ENCODE measurements at places on chromosomes 12 and 14.
A peak's percentile ranks its signal among the peaks of the same experiment; 100 is the strongest.

DNA sequence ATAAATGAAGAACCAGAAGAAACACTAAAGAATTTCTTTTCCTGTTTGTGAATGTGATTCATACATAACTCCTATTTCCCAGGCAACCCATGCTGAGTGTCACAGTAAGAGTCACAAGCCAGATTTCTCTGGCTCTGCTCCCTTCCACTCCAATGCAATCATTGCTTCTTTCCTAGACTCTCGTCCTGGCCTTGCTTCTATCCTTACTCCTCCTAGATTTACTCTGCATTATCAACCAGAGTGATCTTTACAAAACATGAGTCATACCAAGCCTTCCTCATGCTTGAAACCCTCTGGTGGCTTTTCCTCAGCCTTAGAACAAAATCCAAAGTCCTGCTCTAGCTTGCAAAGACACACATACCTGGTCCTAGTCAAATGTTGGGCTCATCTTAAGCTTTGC, 13.3 kb downstream of the IL22 start:
- DNase-seq, result no peak

DNA sequence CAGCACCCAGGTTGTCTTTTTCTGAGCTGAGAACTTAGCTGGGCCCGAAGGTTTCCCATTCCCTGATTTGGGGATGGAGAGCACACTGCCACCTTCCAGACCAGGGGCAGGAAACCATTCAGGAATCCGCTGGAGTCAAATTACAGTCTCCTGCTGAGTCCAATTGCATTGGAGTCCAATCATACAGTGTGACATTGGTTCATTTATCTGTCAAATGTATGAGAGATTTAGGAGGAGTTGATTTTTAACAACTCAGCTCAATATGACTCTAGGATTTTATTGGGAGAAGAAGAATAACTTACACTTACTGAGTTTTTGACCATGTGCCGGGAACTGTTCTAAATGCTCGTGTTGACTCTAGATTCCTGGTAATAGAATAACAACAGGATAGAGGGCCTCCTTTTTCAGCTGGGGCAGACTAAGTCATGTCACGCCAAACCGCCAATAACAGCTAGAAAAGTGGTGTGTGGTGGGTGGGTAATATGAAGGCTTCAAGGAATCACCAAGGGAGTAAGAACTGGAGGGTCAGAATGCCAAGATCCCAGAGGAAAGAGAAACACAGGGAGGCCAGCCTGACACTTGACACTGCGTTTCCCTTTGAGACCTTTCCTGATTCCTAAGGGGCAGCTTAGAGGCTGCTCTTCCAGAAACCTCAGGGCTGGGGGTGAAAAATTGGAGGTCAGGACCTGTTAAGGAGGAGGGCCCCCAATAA, 11.5 kb downstream of the SYNDIG1L start:
- peak; percentile 68 for DNase-seq

- no peak for DNase-seq
Observed at GRCh38 chr14:74525361-74525851, 31.8 kb downstream of the ISCA2 start.

DNA sequence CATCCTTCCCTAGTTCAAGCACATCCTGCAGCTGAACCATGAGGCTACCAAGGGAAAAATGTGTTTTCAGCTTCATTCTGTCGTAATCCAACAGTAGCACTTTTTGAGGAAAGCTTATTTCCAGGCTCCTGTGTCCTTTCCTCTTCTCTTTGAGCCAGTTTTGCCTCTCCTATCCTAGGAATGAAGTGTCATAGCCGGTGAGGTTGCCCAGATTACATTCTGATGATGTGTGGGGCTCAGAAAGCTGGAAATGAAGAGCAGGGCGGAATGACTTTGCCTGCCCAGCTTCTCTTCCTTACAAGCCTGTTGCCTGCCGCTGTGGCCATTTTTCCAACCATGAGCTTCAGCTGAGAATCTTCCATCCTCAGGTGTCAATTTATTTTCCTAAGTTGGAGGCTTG, 381.8 kb downstream of the NUAK1 start:
- DNase-seq, result no peak

DNA sequence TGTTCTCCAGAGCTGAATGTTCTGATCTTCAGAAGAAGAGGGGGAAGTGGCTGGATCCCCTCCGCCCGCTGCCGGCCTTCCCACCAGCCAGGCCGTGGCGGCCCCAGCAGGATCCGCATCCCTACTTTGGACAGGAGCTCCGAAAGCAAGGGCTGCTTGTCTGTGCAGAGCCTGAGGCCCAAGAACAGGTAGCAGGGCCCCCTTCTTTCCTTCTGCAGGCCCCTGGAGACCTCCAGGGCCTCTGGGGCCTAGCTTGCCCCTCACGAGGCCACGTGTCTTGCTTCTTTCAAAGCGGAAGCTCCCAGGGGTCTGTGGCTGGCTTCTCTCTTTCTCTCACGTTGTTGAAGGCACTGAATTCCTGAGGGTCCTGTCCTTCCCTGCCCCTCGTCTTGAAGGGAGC, 13.2 kb downstream of the PGF start:
- no peak for DNase-seq

GRCh38 chr14:101556566-101557320, 4.6 kb upstream of the DIO3 start:
- DNase-seq, result no peak

DNA sequence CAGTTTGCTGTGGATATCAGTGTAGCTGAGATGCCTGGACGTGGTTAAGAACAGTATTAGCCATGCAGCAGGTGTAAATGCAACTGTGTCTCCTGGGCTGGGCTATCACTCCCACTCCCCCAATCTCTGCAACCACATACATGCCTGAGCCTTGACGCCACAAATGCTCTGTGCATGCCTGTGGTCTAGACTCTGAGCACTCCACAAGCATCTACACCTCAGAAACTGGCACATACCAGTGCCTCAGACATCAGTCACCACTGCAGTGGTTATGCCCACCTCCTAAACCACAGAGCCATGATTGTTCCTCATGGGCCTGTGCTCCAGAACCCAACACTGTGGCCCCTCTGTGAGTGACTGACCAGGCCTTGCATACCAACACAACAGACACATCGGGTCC, 226.8 kb upstream of the ALG10 start:
- DNase-seq, result no peak

- DNase-seq, result no peak
Observed at GRCh38 chr14:101962503-101962874, 1.9 kb upstream of the DYNC1H1 start.

DNA sequence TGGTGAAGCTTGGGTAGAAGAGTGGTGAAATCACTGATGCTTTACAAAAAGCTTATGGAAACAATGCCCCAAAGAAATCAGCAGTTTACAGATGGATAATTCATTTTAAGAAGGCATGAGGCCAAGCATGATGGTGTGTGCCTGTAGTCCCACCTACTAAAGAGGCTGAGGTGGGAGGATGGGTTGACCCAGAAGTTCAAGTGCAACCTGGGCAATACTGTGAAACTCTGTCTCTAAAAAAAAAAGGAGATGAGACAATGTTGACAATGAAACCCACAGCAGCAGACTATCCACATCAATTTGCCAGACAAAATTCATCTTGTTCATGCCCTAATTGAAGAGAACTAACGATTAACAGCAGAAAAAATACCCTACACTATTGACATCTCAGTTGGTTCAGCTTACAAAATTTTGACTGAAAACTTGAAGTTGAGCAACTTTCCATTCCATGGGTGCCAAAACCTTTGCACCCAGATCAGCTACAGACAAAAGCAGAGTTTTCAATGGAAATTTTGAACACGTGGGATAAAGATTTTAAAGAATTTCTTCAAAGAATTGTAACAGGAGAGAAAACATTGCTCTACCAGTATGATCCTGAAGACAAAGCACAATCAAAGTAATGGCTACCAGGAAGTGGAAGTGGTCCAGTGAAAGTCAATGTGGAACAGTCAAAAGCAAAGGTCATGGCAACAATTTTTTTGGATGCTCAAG, 26.7 kb downstream of the BTG1 start:
- no peak for DNase-seq

DNA sequence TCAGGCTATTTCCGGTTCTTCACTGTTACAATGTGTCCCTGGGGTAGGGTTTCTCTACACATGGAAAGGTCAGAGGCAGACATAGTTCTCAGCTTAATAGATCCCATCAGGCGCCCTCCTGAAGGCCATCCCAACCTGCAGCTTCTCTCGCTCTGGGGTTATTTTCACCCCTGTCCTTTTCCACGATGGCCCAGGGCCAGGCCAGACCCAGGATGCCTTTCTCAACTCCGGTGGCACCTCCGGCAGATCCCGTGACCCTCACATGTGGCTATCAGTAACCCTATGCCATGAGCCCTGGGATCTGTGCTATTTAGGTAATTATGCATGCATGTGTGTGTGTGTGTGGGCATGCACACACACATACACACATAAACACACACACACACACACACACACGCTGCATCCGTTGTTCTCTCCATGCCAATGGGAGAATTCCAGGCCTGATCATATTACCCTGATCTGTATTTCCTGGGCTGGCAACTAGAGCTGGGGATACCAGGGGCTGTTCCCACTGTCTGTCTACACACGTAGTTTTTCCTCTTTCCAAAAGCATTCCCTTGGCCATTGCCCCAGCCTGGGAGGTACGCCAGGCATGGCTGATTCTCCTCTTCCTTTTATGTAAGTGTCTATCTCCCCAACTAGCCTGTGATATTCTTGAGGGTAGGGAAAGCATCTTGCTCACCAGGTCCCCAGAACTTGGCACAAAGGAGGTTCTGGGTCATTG, 51.2 kb upstream of the NOS1 start:
- no peak for DNase-seq

DNA sequence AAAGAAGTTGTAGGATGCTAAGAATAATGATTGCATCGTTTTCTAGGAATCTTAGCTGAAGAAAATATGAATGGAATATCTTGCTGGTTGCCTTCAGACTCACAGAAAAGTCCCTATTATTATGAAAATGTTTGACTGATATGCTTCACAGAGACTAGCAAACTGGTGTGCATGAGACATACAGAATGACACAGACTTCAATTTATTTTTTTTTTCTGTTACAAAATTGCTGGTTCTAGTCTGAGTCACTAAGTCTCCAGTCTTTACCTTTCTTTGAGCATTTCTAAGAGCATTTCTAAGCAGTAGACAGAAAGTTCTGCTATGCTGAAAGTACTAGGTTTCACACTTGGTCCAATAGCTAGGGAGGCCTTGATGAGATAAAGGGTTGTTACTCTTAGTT, 377.6 kb upstream of the ATP2B1 start:
- DNase-seq, result no peak

DNA sequence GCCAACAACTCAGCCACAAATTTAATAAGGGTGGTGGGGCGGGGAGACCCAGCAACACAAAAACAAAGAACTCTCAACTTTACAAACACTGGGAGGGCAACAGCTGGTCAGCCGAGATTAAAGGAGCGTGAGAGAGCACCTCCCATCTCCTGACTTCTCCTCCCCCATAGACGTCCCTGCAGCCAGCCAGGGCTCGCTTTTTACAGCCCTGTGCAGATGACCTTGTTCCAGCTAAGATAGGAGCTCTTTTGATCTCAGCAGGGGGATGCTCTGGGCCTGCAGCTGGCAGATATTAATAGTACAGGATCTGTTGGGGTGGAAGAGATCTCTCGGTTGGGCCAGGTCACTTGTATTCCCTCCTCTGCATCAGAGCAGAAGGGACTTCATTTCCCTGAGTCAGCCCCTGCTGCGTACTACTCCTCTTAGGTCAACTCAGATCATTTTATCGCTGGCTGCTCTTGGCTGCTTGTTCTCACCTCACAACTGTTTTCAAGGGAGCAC, 475.8 kb downstream of the RAD51B start:
- DNase-seq, result no peak

- DNase-seq, result no peak
Observed at GRCh38 chr14:46488374-46488773, 163.2 kb downstream of the RPL10L start.

DNA sequence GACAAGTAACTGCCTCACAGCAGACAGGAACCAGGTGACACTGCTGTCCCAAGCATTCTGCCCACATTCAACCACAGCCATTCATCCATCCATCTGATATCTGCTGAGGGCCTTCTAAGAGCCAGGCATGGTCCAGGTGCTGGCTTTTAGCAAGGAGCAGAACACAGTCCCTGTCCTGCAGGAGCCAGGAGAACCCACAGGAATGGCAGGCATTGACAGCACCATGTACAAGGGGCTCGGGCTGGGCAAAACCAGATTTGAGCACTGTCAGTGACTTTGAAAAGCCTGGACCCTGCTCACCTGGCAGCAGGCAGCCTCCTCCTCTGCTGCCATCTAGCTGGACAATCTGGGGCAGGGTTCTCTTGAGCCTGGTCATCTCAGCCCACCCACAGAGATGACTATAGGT, 137.0 kb downstream of the ZFP36L1 start:
- DNase-seq, result no peak

GRCh38 chr14:61670576-61670975, 24.7 kb upstream of the HIF1A start:
- no peak for DNase-seq

DNA sequence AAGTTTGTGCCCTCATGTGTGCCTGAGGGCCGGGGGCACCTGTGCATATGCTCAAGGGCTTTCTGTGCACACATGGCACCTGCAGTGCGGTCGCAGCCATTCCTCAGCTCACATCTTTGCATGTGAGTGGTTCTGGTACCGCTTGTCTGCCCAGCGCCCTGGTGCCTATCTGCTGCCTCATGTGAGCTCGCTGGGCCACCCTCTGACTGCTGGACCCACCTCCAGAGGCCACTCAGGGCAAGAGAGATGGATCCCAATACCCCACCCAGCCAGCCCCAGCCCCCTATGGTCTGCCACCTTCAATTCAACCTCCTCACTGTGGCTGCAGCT, 5.4 kb upstream of the AMN start:
- DNase-seq, result no peak

DNA sequence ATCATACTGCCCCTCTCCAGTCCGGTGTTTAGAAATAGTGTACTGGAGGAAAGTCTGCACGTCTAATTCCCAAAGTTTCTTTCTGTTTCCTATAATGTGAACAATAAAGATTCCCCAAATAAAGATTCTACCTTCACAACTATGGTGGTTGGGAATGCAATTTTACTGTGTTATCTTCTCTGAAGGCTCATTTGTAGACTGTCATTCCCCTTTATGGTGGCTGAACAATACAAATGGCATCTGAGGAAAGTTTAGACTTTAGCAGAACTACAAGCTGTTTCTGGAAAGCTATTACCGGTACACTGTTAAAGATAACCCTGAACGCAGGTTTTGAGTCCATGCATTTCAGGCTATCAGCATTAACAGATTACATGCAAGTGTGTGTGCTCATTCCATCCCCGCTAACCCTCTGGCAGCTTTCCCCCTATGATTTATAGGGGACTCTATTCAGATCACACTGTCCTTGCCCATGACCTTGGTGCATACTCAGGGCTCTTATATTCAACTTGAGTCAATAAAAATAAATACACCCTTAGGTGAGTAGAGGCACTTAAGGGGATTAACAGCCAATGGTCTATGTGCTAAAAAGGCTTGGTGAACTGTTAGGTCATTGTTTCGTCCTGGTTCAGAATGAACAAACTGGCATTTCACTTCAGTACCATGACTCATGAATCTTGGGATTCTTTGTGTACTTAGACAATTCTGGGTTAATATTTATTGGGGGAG, 60.7 kb upstream of the PYGL start:
- DNase-seq, result no peak

DNA sequence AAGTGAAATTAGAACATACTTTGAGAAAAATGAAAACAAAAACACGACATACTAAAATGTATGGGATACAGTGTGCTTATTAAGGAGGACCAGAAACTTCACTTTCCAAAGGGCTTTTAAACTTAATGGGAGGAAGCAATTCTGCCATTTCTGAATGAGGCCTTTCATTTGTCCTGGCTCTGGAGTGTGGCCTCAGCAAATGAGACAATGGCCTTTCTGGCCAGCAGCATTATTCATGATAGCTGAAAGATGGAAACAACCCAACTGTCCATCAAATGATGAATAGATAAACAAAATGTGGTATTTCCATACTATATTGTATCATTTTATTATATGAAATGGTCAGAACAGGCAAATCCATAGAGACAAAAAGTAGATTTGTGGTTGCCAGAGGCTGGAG, 338.6 kb downstream of the CEP128 start:
- no peak for DNase-seq
